Hypothalamus (tissue), 51 donors: ENCODE measurements at places on chromosomes 7 and 10.

GRCh38 chr7:151327659-151328058 is 14.0 kb upstream of the NUB1 start:
- DNase-seq = no peak

GRCh38 chr7:156503196-156503595 is 137.4 kb upstream of the RNF32 start:
- DNase-seq = no peak

DNA sequence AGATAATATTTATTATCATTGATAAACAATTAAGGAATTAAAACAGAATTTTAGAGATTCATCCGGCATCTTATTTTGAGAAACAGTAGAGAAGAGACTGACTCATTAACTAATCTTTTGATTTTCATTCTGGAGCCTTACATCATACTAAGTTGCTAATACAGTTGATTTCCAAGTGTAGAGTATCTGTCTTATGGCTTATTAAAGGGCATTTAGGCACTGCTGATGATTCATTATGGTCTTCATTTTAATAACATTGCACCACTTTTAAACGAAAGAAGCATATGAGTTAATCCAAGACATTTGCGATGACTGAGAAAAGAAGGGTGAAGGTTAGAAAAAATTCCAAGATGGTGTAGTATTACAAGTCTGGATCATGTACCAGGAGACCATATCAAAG is 186.0 kb upstream of the CACNA2D1 start:
- DNase-seq = no peak

GRCh38 chr10:110214371-110214826 is 7.0 kb downstream of the MXI1 start:
- DNase-seq = no peak

DNA sequence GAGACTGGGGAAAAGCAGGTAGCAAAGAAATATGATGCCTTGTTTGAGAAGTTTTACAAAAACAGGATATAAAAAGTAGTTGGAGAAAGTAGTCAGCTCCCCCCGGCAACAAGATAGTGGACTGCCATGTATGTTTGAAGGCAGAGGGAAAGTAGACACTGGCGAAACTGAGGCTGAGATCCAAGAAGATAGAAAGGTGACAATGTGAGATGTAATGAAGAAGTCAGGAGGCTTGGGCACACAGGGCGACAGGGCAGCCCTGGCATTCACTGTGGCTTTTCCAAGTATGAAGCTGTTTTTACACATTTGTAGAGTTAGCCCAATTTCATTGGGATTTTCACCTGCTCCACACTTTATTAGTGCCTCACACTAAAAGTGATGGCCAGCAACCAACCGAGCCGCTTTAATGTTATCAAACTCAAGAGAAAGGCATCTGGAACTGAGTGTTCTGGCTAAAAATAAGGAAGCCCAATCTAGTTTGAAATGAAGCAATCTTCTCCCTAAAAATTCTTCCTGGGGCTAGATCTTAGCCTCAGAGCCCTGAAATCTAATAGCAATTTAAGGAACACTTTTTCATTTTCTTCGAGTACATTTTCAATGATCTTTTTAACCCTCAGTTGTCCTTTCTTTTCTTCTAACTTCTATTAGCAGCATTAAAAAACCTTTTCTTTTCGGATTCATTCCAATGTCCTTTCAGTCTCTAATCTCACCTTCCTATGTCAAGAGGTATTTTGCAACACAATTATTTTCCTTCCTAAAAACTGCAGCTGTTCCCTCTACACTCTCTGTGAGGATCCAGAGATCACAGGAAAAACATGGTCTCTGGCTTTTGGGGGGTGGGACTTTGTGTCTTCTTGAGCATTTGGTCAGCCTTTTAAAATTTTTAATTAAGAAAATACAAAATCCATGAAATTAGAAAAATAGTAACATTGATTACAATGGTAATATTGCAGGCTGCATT is 108.0 kb downstream of the RNLS start:
- no peak for DNase-seq

- DNase-seq = no peak
These were observed 77.9 kb downstream of the JCAD start for GRCh38 chr10:29981510-29981909.

- no peak for DNase-seq
These were observed 41.3 kb downstream of the AMZ1 start for GRCh38 chr7:2729031-2729892.

GRCh38 chr10:90288391-90288933 is 569.4 kb downstream of the HTR7 start:
- no peak for DNase-seq

DNA sequence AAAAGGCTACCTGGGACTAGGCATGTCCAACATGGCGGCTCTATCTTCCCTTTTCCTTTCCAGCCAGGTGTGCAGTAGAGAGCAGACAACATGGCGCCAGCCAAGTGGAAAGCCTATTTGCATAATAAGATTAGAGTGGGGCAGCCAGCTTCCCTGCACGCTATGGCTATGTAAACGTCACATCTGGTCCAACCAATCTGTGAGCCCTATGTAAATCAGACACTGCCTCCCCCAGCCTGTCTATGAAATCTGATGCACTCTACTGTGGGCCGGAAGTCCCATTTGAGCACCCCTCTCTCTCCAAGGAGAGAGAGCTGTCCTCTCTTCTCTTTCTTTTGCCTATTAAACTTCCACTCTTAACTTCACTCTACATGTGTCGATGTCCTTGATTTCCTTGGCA is 984.9 kb upstream of the AUTS2 start:
- DNase-seq = no peak

- DNase-seq = peak; percentile 37
These were observed 12.2 kb upstream of the PDK4 start for GRCh38 chr7:95608359-95609173.

DNA sequence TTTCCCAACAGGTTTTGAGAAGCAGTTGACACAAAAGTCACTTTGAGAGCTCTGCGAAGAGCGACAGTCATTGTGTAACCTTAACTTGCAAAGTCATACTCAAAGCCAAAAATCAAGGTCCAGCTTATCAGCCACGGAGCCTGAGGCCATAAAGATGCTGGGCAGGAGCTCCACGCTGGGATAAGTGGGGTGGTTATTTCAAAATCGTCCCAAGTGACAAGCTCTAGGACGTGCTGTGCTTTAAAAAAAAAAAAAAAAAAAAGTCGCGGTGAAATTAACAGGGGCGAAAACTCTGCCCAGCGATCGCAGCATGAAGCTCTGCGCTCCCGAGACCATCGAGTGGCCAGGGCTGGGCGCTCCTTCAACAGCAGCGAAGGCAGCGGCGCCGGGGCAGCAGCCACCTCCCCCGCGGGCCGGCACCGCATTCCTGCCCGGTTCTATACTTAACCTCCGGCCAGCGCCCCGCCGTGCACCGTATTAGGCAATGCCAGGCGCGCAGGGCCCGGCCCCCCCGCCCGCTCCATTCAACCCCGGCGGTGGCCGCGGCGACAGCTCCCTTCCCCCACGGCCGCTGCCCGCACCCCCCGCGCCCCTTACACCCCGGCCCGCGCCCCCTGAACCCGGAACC is 657 bp downstream of the HACD1 start:
- peak; percentile 23 for DNase-seq

DNA sequence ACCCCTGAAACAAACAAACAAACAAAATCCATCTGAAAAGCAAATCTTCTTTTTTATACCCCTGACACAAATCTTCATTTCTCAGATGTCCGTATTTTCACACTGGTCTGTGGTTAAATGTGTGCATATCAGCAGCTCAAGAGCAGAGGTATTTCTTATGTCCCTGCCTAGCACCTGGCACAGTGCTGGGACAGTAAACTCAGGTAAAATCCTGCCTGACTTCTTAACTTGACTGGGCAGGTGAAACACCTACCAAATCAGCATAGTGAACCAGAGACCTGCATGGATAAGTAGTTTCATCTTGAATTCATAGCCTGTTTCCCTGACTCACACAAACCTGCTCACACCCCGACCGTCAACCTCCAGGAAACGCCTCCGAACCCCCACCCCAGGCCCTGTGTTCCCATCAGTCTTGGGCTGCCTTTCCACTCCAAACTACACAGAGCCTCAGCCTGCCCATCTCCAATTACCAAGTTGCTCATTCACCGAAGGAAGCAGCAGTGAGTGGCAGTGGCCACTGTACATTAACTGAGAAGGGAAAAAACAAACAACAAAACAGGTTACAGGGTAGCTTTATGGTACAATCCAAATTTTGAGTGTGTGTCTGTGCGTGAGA is 109.9 kb downstream of the HECTD2 start:
- DNase-seq = no peak

- no peak for DNase-seq
These were observed 11.4 kb downstream of the DLD start for GRCh38 chr7:107902381-107902780.

GRCh38 chr7:135499818-135500217 is 10.1 kb downstream of the CNOT4 start:
- no peak for DNase-seq

GRCh38 chr7:33459340-33459751 is 330.0 kb downstream of the BBS9 start:
- DNase-seq = no peak

DNA sequence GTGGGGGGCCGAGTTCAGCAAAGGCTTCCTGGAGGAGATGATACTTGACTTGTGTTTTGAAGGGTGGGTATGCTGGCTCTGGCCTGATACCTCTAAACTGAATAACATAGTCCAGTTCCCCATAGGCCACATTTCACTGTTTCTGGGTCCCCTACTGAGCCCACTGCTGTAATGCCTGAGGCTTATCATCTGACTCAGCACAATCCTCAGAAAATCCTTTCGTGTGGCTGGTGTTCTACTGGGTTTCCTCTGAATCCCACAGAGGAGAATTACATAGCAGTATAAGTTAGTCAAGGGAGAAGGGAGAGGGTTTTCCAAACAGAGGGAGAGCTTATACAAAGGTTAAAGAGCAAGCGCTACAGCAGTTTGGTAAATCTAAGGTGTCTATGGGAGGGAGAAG is 2.8 kb upstream of the R3HCC1L start:
- no peak for DNase-seq

DNA sequence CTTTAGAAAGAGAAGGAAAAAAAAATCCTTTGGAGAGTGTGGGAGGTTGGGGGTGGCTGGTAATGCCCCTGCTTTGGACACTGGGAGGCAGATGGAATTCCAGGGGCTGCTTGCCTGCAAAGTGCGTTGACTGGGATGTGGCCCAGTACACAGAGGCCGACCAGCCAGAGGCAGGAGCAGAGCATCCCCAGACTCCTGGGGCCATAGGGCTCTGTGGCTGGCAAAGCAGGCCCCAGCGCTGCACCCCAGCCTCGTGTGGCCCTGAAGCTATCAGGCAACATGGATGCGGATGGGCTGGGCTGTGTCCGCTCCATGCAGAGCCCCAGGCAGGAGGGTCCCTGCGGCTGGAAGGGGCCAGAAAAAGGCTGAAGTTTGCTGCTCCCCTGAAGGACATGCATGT is 361.6 kb upstream of the FZD8 start:
- DNase-seq = no peak

GRCh38 chr7:39824456-39825200 is 125.4 kb upstream of the CDK13 start:
- DNase-seq = no peak

- no peak for DNase-seq
These were observed 19.5 kb downstream of the HYAL4 start for GRCh38 chr7:123864436-123864835.

DNA sequence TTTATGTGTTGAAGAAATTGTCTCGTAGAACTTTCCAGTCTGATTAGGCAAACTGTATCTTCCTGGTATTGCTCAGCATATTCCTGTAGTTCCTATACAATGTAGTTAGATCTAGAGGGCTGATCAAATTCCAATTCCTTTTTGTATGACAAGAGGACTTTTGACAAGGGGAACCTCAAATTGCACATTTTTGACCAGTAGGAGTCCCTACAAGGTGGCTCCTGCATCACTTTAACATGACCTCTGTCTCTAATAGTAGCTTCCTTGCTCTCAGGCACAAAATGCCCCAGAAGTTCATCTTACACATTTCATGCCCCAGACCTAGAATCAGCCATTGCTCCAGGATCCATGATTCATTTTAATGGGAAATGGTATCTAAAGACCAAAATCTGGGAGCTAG is 18.7 kb downstream of the HERPUD2 start:
- no peak for DNase-seq

DNA sequence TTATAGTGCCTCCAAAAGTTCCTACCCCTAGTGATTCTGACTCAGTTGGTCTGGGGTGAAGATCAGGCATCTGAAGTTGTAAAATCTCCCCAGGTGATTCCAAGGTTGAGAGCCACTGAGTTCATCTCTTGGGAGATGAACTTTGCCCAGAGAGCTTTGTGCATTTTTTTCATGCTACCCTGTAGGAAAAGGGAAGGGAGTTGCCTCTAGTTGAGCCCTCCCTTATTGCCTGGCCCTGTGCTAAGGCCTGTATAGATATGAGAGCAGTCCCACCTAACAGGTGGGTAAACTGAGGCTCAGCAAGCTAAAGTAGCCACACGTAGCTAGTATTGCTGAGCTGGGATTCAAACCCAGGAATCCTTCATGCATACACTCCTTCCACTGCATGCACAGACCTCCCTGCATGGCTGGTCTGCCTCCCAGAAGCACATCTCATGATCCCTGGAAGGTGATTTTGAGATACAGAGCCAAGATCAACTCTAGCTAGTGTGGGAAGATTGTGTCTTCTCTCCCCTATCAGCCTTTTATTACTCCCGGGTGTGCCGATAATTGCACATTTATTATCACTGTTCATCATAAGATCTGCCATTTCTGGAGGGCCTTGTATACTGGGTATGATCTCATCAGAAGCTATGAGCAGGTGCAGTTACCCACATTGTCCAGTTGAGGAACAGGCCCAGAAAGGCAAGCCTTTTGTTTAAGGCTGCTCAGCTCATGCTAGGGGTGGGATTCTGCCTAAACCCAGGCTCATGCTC is 47.0 kb downstream of the TBATA start:
- DNase-seq = no peak

DNA sequence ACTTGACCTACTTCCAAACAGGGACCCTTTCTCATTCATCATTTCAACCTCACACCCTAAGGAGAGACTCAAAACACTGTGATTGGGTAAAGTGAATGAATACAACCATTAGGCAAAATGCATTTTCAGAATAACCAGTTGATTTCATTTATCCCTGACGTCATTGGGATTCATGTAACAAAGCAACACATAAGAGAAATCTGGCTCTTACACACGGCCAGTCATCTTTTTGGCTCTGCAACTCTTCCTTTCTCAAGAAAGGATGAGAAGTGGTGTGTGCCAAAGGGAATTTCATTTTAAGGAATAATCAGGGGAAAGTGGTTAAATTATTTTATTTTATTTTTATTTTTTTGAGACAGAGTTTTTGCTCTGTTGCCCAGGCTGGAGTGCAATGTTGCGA is 83.1 kb downstream of the CPVL start:
- no peak for DNase-seq

- no peak for DNase-seq
These were observed 170.9 kb upstream of the NPVF start for GRCh38 chr7:25399000-25399750.
